GM18507 (cell line): ENCODE measurements at places on chromosomes 12 and 14.

- DNase-seq = no peak
Measured at GRCh38 chr14:49977126-49977841, 84.4 kb downstream of the ARF6 start.

DNA sequence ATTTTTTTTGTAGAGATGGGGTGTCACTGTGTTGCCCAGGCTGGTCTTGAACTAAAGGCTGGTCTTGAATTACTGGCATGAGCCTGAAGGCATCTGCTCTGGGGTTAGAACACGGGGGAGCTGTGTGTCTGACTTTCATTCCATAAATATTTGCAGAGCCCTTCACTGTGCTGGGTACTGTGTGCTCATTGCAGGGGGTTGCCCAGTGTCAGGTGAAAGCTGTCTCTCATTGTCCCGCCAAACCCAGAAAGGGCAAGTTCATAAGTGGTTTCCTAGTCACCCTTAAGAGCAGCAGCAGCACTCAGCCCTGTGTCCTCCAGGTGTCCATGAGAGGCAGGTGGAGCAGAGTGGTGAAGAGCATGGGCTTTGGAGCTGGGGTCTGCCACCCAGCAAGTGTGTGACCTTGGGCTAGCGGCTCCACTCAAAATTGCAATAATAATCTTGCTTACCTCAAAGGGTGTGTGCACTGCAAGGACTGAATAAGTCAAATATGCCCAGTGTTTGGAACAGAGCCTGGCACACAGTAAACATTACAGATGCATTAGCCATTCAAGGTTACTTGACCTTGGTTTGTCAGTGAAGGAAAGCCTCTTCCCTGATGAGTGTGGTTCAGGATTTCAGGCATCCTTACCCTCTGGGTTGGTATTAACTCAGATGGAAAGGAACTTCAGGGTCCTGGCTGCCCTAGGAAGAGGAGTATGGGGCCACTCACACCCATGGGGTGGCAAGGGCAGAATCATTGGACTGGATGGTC is 4.4 kb upstream of the SMIM41 start:
- no peak for DNase-seq

DNA sequence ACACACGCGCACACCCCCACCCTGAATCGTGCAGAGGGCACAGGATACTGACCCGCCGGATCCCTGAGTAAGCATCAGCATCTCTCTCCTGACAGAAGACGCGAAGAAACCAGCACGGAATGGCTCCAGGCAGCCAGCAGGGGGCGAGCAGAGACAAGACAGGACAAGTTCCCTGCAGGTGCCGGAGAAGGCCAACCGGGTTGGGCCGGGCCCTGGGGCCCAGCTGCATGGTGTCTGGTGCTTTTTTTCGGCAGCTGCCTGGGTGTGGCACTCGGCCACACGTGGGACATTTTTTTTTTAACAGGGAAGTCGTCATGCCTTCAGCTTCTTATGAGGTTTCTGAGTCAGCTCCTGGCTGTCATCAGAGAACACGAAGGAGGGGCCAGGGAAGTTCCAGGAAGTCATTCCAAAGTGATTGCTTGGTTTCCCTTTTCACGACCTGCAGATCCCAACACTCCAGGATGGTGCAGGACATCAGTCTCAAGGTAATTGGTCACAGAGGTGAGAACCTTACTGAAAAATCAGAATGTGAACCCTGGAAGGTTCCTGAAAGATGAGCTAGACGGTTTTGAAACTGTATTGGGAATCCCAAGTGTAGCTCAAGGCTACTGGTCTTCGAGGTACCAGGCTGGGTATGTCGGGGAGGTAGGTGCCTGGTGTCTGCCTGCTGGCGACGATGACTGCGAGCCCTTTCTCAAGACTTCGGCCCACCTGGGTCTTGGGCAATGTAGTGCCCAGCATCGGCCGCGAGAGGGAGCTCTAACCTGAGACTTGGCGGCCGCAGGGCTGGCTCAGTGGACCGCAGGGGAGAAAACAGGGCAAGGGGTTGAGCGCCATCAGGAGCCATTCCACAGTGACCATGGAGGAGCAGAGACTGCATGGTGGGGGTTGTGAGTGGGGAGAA is 190.8 kb upstream of the PRMT8 start:
- peak; percentile 66 for DNase-seq

DNA sequence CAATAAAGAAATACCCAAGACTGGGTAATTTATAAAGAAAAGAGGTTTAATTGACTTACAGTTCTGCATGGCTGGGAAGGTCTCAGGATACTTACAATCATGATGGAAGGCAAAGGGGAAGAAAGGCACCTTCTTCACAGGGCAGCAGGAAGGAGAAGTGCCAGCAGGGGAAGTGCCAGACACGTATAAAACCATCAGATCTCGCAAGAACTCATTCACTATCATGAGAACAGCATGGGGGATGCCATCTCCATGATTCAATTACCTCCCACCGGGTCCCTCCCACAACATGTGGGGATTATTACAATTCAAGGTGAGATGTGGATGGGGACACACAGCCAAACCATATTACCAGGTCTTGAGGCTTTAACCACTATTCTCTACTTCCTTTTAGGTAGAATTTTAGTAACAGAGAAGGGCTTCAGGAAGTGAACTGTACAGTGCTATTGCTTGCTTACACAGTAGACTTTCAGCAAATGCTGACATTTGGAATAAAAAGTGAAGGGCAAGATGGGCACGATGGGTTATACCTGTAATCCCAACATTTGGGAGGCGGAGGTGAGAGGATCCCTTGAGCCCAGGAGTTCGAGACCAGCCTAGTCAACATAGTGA is 40.8 kb upstream of the OR4E1 start:
- DNase-seq = no peak

- no peak for DNase-seq
Measured at GRCh38 chr12:45518291-45519235, 210.9 kb upstream of the ARID2 start.

GRCh38 chr12:6522193-6522592 is 12.1 kb upstream of the GAPDH start:
- no peak for DNase-seq

- DNase-seq = no peak
Measured at GRCh38 chr14:34072921-34073320, 122.0 kb upstream of the EGLN3 start.

GRCh38 chr12:75660107-75660530 is 148.7 kb upstream of the KRR1 start:
- DNase-seq = no peak

DNA sequence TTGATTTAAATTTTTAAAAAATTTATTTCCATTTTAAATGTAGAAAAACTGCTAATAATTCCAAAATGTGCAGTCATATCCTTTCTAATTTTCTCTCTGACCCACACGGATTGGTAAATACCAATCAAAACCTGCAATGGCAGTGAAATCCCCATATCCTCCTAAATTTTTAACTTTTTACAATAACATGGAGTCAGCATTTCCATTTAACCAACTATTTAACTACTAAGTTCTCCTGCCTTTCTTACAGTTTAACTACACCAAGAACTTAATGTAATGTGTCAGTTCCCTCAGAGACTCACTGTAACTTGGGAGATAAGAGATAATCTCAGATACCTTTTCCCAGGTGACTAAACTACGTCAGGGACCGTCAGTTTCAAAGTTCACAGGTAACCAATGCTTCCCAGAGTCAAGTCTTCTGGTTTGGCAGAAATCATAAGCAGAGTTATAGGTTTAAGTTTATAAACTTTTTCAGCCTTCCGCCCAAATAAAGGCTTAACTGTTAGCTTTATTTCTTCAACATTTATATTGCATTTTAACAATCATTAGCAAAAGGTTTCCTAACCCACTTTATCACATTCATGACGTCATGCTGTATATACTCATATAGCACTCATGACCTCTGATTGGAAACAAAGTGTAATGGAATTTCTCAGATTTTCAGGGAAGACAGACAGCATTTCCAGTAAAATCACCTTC is 7.6 kb downstream of the KRAS start:
- no peak for DNase-seq

DNA sequence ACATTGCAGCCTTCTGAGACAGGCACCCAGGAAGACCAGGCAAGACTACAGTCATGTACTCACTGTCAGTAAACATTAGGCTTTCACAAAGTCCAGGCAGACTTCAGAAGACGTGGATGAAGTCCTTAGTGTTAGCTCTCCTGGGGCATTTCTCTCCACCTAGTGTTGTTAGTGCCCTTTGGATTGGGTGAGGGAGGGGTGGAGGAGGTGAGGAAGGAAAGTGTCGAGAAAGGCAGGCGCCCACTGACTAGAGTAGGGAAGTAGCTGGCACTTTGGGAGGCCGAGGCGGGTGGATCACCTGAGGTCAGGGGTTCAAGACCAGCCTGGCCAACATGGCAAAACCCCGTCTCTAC is 20.2 kb downstream of the TMEM229B start:
- no peak for DNase-seq
